CD4-positive, alpha-beta T cell treated with Interleukin-6 for 4 hours (primary cell): ENCODE measurements at places on chromosomes 1 and 21.

- DNase-seq: no peak
Observed at GRCh38 chr1:28286111-28286510, 26.8 kb downstream of the SESN2 start.

GRCh38 chr1:107626073-107626796 lies 338.7 kb downstream of the VAV3 start:
- no peak for DNase-seq

DNA sequence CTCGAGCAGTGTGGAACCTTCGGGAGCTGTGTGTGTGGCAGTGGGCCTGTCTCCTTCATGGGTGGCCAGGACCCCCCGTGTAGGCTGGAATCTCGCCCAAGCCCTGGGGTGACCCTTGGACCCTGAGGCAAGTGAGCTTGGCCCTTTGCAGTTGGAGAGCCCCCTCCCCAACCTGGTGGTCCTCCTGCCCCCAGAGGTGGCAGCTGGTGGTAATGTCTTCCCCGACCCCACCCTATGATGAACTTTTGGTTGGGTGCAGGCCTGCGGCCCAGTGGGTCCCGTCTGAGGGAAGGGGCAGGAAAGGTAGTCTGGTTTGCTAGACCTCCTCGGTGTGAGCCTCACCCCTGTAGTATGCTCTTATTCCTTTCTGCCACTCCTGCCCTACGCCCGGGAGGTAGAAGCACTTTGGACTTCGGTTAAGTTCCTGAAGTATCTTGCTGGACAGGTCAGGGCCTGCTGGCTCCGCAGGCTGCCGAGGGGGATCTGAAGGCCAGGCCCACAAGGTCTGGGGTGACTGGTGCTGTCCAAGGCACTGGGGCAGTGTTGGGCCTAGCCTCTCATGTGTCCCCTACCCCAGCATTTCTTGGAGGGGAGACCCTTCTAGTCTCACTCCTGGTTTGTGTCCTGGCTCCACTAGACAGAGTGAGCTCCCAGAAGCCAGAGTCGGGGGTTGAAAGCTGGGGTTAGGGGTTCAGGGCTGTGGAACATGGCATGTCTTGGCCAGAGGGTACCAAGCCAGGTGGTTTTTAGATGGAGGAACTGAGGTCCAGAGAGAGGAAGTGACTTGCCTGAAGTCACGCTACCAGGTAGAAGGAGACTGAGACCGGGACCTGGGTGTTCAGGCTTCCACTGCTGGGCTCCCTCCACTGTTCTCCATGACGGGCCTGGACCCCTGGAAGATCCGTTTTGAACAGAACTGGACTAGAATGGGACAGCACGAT lies 1.8 kb downstream of the ZNF362 start:
- no peak for DNase-seq

DNA sequence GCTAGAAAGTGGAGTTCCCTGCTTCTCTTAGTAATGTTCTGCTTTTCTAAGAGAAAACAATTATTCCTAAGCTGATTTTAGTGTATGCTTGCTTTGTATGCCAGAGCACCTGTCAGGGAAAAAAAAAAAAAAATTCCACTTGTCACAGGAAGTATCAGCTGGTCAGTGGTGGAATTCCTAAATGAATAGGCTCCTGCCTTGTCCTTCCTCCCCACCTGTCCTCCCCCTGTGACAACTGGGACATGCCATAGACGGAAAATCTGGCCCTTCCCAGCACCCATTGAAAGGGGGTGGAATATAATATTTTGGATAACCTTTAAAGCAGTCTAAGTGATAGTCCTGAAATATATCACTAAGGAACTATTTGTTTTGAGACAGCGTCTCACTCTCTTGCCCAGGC lies 10.8 kb downstream of the FNDC5 start:
- DNase-seq: no peak

GRCh38 chr1:71561729-71562128 lies 480.9 kb upstream of the ZRANB2 start:
- DNase-seq: no peak

DNA sequence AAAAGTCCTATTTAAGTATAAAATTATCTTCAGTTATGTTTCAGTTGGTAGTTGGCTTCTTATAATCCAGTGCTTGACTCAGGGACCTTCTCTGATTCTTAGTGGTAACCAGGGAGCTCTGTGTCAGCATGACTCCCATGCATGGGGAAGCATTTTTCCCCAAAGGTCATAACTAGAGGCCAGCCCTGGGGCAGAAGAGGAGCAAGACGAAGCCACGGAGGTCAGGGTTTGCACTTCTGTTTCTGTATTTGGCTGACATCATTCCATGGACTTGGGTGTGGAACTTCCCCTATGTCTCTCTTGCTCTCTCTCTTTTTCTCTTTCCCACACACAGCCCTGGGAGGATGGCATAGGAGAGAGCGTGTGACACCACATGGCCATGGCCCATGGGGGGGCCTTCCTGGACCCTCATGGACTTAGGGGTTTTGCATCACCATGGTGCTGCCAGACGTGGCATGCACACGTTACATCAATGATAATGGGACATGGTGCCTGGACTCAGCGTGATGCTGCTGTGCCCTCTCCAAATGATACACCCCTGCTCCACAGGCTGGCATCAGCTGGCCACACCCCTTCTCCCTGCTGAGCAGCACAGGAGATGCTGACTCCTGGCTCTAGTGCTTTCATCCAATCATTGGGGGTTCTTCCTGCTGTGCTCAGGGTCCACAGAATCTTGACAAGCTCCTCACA lies 260.5 kb downstream of the KCNJ6 start:
- no peak for DNase-seq

GRCh38 chr21:41769111-41769510 lies 2.3 kb upstream of the RIPK4 start:
- no peak for DNase-seq

DNA sequence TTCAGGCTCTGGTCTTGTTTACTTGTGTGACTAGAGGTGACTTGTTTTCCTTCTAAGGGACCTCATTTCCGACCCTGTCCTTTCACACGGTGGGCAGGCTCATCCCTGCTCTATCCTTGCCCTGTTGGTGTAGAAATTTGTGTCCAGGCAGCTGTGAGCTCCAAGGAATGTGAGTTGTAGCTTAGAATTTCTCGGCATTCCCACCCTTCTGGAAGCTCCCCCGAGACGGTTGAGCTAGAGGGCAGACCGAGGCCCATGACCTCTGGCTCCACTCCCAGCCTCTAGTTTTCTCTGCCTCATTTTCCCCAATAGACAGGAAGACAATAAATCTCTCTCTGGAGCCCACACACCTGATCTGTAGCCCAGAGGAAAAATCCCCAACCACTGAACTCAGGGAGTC lies 100.9 kb downstream of the NAV1 start:
- no peak for DNase-seq

DNA sequence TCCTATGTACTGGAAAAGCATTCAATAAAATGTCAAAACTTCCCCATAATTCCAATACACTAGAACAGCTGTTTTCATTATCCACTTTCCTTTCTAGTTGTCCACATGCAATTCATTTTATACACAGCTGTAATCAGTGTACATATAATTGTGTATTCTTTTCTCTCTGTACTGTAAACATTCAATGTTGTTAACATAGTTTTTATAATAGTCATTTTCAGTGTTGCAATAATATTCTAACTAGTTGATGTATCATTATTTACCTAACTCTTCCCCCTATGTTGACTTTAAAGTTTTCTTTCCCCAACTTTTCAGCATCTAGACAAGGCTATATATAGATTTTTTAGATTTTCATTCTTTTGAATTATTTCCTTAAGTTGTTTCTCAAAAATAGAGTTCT lies 44.4 kb downstream of the DIPK1A start:
- no peak for DNase-seq

DNA sequence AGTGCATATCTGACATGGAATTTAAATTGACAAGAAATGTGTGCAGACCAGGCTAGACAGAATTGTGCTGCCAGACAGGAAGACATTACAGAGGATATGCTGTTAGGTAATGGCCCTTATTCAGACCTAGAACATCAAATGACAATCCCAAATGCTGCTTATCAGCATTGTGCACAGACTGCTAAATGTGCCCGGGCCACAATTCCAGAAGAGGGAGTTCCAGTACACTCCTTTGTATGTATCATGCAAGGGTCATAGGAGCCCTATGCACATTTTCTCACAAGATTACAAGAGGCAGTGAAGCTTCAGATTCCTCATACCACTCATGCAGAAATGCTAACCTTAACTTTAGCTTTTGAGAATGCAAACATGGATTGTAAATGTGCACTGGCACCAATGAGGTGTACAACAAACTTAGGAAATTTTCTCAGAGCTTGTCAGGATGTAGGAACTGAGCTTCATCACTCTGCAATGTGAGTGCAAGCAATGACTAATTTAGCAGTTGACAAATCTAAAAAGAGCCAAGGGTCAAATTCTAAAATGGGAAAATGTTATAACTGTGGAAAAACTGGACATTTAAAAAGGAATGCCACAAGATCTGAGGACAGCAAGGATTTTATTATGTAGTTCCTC lies 273.5 kb downstream of the COL11A1 start:
- no peak for DNase-seq

DNA sequence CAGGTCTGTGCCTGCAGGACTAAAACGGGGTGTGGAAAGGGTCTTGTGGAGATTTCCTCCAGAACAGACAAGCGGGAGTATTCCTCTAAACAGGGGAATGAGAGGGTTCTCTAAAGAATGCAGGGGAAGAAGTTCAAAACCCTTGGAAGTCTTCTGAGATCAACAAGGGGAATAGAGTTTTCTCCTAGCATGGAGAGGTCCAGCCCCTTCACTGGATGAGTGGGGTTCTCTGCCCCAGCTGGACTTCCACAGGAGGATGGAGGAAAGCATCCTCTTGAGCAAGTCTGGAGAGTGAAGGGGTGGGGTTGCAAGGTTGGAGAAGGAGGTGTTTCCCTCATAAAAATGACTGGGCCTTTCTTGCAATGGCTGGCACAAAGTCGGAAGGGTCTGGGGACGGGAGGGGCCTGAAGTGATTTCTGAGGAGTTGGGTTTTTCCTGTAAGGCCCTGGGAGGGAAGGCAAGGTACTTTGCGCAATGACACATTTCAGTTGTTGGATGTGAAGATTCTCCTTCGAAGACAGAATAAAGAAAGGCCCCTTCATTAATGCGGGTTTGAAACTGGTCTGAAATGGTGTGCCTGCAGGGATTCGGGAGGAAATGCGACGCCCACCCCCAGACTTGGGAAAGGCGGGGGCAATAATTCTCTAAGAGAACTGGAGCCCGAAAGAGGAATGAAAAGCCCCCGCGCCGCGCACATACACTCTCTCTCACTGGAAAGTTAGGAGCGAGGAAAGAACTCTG lies 884 bp downstream of the SPATA6 start:
- DNase-seq: no peak
